Upper lobe of right lung (tissue), 1 donor: ENCODE measurements at places on chromosomes 1 and 21. TPM values are rescaled to one million over a fixed set of nuclear protein-coding genes. Genes with fewer than 3 reads are reported as not detected.

The AZIN2 gene
- 2.3 TPM for total RNA-seq

DNA sequence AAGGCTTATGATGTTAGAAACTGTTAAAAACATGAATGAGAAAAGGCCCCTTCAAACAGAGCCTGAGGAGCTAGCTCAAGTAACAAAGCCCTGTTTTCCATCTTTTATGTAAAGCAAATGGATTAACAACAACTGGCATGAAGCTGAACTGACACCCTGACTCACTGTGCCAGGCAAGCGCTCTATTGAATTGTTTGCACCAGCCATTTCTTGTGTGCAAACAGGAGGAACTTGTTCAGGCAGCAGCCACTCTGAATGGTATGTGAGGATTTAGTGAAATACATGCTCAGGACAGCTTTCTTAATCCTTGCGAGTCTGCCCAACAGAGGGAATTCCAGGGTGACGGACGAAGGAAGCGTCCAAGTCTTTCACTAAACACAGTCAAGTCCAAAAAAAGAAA, 291.1 kb upstream of the ADGRL2 start:
- DNase-seq: no peak

DNA sequence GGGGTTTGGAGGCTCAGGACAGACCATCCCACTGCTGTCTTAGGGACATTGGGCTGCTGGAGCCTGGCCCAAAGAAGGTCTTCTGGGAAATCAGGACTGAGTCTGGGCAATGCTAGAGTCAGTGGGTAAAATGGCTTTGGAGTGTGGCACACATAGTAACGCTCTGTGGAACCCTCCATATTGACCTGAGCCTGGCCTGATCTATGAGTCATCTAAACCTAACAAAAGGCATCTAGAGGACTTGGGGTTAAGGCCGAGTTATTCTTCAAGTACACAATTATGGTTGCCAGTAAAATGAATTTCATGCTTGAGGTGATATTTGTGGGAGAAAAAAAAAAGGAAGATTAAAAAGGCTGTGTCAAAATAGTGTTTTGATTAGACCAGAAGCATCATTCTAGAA, 77.7 kb downstream of the ST6GALNAC5 start:
- DNase-seq: no peak

DNA sequence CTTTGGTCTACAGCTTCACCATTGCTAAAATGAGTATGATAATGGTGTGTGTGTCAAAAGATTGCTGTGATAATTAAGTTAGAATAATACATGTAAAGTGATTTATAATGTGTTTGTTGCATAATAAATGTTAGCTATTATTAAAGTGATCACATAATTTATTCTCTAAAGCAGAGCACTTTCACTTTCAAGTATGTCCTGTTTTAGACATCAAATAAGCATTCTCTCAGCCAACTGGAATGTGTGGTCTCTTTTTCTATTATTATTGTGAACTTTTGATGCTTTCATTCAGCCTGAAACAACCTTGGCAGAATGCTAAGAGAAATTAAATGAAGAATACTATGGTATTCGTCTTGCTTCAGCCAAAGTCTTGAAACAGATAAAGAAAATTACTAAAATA, 102.8 kb upstream of the COL11A1 start:
- no peak for DNase-seq
